ENCODE measurements at places on chromosomes 5 and 9. TPM values are rescaled to one million over a fixed set of nuclear protein-coding genes. Genes with fewer than 3 reads are reported as not detected.

SCGB3A2 gene
- total RNA-seq, result not detected

DNA sequence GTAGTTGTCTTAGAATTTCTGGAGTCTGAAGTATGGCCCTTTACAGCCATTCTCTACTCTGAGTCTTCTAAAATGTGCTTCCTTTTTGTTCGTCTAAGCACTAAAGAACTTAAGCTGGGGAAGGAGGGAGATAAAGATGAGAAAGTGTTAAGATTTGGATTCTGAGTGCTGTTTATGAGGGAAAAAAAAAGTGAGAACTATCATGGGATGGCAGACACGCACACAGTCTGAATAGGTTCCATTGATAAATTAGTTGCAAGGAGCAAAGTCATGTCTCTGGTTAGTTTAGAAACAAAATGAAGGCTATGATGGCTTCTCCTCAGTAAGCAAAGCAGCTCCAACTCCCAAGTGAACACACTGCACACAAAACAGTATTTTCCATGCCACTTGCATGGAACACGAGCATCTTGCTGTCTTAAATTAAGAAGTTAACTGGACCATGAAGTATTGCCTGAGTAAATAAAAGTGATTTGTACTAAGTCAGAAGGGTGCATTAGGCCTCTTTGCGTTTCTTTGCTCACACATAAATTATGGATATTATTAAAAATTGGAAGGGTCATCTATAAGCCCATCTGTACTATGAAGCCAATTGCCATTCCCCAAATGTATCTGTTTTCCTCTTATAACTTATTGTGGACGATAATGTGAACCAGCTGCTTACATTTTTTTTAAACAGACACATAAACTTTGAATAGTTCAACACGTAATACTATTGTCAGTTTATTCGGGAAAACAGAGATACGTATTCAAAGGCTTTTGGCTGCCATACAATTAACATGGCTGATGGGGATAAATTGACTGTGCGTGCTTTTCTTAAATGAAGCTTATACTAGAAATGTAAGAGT, 199.3 kb downstream of the SGCD start:
- no peak for DNase-seq

GRCh38 chr9:4666042-4666699, at the start of gene SPATA6L:
SPATA6L (minus strand) TSS chr9:4666480; CDS start chr9:4666250, 230 bp downstream.
- DNase-seq, result peak; percentile 61

- no peak for DNase-seq
Observed at GRCh38 chr9:137478962-137479861, 20.1 kb upstream of the NSMF start.

DNA sequence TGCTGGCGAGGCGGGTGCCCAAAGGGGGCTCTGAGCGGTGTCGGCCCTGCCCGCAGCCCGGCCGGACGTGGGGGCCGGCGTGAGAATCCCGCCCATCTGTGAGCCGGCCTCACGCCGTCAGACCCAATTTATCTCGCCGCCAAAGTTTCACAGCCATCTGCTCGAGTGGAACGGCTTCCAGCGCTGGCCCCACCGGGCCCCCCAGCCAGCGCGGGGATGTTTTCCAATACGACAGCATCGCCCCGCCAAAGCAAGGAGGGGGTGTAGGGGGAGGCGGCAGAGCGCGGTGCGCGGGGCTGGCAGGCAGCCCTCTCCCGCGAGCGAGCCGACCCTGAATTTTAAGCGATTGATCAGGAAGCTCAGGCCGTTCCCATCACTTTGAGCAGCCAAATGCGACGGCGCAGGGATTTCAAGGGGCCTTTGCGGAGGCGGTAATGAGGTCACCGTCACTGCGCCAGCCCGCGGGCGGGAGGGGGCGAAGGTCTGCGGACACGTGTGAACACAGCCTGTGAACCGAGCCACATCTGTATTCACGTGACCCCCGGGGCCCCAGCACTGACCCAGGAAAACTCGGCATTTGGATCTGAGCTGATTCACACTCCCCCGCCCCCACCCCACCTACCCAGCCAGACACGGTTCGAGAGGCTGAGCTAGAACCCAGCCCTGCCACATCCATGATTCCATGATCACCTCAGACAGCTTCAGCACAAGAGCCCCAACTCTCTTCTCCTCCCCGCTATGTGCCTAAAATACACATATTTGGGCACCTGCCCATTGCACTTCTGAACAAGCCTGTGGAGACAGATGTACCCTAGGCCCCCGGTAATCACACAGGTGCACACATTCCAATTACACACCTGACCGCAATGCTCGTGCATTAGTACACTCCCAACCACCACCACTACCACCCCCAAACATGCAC, 47.8 kb upstream of the PSD2 start:
- peak; percentile 33 for DNase-seq

DNA sequence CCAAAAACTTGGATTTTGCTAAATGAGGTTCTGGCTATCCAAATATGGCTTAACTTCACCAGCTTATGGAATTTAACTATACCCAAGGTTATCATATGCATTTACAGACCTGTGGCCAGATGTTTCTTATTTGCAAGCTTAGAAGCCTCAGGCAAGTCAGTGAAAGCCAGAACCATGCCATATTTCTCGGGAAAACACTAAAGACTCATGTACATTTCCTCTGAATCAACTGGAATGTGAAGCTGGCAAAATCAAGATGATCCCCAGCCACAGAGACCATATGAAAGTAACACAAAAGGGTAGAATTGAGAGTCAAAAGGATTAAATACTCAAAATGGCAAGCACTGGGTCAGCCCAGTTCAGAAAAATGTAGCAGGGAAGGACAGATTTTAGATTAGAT, 76.4 kb upstream of the SLC1A1 start:
- DNase-seq, result peak; percentile 17

DNA sequence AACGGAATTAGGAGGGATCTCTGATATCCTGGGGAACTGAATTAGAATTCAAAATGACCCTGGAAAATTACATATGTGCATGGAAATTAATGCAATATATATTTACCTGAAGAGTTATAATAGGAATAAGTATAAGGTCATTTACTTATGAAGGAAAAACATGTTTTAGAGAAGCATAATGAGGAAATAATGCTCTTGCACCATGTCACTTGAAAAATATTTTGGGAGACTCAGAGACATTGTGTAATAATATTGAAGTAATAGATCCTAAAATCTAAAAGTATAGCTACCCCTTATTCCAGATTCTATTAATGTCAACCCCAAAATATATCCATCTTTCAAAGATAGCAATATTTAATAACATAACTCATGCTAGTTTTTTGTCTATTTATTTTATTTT, 28.4 kb downstream of the SPZ1 start:
- DNase-seq, result no peak

DNA sequence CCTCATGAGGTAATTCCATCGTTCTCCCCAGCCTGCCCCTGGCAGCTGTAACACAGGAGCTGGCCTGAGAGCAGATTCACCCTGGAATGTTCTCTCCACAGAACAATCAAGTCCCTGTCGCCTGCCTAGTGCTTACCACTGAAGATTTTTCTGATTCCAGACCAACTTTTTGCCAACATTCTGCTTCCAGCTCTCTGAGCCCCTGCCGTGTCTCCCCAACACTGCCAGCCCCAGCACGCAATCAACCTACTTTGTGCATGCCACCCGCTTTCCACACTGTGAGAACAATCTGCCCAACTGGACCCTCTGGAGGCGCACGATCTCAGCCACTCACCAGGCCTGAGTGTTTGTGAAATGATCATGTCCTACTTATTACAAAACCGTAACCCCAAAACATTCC, 62.6 kb downstream of the PSMB7 start:
- no peak for DNase-seq
